SK-N-SH (cell line): ENCODE measurements at places on chromosomes 6 and 20. TPM values are rescaled to one million over a fixed set of nuclear protein-coding genes. Genes with fewer than 3 reads are reported as not detected.

- no peak for DNase-seq
Observed at GRCh38 chr20:25321991-25322390, 68.6 kb downstream of the ABHD12 start.

DNA sequence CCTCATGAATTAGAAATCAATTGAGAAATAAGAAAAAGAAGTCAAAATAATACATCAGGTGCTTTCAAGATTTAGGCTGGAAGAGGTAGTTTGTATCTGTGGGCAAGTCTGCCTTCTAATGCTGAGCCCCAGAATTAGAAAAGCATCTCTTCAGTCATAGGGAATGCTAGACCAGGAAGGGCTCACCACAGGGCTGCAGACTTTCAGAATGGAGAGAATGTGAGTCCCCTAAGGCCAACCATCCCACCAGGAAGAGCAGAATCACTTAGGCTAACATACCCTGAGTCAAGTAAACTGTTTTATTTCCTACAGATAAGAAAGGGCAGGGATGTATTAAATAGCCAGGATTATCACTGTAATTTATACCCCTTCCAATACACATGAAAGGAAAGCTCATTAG is 510.2 kb downstream of the RNF144B start:
- DNase-seq = no peak

DNA sequence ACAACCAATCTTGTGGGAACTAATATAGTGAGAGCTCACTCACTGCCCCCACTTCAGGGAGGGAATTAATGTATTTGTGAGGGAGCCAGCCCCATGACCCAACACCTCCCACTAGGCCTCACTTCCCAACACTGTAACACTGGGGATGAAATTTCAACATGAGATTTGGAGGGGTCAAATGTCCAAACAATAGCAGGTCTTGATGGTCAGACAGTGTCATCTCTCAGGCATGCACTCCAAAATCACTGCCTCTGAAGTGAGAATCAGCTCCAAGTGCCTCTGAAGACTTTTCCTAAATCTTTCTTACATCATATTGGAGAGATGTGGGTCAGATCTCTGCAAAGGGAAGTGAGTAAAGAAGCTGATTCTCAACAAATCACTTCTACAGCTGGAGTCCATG is 13.8 kb upstream of the SAYSD1 start:
- no peak for DNase-seq

- DNase-seq = no peak
Observed at GRCh38 chr6:4066029-4066755, 12.7 kb downstream of the FAM217A start.

DNA sequence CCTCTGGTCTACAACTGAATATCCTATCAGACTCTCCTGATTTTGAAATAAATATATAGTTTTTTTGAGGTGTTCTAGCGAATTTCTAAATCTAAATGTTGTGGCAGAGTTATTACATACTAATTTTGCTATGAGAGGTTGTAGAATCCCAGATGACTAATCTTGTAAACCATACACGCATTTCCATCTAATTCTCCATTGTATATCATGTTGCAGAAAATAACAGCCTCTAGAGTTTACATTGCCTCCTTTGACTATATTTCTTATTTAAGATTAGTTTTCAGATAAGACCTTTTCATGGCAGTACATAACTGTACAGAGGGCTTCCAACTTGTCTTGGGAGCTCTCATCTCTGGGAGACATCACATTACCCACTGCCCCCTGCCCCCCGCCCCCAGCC is 22.9 kb downstream of the PTPN1 start:
- no peak for DNase-seq

GRCh38 chr20:10555865-10556308 is 117.9 kb downstream of the JAG1 start:
- DNase-seq = no peak

DNA sequence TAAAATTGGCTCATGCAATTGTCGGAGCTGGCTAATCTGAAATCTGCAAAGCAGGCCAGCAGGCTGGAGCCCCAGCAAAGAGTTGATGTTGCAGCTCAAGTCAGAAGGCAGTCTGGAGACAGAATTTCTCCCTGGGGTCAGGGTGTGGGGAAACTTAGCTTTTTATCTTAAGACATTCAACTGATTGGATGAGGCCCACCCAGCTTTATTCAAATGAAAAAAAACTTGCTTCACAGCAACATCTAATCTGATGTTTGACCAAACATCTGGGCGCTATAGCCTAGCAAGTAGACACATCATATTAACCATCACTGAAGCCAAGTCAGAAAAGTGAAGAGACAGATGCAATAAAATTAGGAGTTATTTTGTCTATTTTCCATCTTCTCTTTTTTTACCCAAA is 108.8 kb upstream of the CCDC28A start:
- no peak for DNase-seq

Gene FILIP1
- 0.03 TPM in 2 replicates for polyA plus RNA-seq

Gene HTR1B
- 0.63 and 0.76 TPM in 2 replicates for polyA plus RNA-seq
